ENCODE measurements at places on chromosomes 4 and X. TPM values are rescaled to one million over a fixed set of nuclear protein-coding genes. Genes with fewer than 3 reads are reported as not detected.

AKAP4 gene
- not detected for total RNA-seq

GRCh38 chr4:94160774-94161173, 46.9 kb upstream of the SMARCAD1 start:
- ATAC-seq, result no peak

GRCh38 chrX:40055495-40055894, 42.3 kb downstream of the BCOR start:
- ATAC-seq, result no peak

DNA sequence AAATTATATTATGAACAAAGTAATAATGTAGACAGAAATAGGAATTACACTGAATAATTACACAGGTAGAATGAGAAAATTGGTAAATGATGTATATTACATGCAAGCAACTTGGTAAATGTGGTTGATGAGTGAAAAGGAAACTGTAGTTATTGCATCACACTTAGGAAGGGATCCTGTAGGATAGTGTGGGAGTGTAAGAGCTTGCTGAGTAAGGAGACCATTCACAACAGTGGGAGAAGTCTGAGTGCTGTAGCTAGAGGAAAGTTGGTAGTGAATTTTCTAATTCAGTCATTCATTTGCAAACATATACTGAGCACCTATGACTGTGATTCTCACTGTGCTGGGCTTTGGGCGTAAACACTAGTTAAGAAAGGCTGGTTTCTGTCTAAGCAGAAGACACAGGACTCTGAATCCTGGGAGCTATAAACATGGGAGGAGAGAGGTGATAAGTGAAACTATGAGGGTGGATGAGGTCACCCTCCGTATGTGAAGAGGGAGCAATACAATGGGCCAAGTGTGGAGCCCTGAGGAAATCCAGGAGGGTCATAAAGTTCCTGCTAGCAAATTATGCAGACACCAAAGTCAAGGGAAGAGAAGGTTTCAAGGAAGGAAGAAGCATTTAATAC, 14.2 kb upstream of the CPE start:
- ATAC-seq, result peak; percentile 46

- no peak for ATAC-seq
Observed at GRCh38 chrX:152619897-152620296, 17.8 kb upstream of the GABRQ start.

DNA sequence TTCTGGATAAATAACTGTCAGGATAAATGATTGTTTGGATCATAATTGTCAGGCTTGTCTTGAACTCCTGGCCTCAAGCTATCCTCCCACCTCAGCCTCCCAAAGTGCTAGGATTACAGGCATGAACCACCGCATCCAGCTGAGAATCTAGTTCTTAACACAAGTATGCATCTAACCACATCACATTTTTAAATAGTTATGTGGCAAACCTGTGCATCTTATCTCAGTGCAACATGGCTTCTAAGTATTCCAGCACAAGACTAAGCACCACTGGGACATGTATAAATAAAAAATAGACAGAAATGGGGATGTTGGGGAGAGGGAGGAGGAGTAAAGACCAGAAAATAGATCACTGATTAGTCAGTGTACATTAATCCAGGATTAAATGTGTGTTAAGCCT, 74.7 kb upstream of the TBL1X start:
- no peak for ATAC-seq

DNA sequence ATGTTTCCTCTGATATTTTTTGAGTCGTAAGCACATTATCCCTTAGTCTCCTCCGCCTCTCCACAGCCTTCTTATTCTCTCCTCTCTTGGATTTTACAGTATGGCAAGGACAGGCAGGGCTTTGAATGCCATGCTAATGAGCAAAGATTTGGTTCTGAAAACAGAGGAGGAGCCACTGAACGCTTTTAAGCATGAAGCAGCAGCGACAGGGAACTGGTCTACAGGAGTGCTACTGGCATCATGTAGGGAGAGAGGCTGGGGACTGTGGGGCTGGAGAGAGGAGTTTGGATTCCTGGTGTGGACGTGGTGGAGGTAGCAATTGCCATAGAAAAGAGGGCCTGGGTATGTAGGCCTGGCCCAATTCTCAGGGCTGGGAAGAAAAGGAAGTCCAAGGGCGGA, 4.6 kb upstream of the CD99L2 start:
- peak; percentile 7 for ATAC-seq

- ATAC-seq, result no peak
Observed at GRCh38 chr4:5784021-5784420, 73.0 kb downstream of the EVC start.

DNA sequence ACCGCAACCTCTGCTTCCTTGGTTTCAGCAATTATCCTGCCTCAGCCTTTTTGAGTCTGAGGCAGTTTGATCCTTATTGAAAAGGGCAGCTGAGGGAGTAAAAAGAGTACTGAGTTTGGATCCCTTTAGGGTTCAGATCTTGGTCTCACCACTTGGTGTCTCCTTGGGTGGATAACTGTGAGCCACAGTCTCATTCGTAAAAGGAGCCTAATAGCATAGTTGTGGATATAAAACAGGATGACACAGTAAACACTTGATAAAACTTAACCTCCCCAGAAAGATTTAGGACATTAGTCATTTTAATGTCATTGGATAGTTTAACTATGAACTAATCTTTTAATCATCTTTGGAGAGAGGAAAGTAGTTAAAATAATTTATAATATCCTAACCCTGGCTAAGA, 173.0 kb downstream of the ANK2 start:
- ATAC-seq, result peak; percentile 24

DNA sequence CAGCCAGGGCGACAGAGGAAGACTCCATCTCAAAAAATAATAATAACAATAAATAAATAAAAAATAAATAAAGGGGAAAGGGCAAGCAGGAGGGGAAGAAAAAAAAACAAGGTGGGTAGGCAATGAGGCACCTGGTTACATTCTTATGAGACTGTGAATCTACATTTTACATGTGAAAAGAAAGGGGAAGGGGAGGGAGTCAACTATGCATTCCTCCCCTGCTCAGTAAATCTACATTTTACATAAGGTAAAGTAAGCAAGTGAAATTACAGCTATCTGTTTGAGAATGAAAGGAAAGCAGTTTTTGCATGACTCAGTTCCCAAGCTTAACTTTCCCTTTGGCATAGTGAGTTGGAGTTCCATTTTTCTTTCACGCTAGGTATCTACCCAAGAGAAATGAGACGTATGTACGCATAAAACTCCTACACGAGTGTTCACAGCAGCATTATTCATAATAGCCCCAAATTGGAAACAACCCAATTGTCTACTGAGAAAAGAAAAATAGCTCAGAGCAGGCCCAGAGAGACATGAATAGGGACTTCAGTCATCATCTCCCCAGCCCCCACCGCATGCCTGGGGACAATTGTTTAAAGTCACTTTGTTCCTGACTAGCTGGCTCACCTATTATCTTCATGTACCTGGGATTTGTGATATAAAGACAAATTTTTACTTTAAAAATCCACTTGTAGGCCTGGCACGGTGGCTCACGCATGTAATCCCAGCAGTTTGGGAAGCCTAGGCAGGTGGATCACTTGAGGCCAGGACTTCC, 52.4 kb downstream of the DDX3X start:
- no peak for ATAC-seq

GRCh38 chrX:42188730-42189129, 265.4 kb upstream of the CASK start:
- peak; percentile 61 for ATAC-seq
